Uterus (tissue), 4 donors: ENCODE measurements at places on chromosomes 11 and 22.

DNA sequence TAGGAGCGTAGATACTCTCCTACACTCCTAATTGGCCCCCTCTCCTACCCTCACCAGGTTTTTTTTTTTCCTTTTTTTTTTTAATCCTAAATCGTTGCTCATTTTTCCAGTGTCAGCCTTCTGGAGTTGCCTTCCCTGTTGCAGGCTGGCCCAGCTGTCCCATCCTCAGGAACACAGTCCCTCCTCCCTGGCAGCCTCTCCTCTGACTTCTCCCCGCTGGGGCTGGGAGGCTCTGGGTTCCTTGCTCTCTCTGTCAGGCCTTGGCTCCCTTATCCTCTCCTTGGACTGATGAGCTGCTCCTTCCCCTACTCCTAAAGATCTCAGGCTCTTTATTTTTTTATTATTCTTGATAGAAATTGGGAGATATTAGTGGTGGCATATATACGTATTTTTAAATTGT lies 62.2 kb downstream of the PKNOX2 start:
- DNase-seq: no peak

DNA sequence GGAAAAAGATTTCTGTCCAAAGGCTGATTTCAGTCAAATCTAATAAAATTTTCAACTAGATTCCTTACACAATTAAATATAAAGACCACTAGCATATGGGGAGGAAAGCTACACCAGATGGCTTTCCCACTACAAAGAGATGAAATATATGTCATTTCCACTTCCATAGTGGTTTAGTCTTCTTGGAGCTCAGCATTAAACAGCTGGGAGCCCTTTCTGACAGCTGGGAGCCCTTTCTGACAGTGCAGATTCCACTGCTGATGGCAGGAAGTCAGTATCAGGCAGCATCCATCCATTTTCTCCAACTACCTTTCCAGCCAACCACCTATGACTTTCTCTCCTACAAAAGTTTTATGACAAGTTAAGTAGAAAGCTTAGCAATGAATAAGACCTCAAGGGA lies 177.9 kb downstream of the RRAS2 start:
- DNase-seq: no peak

- no peak for DNase-seq
Measured at GRCh38 chr11:77252555-77253270, 48.8 kb downstream of the GDPD4 start.

DNA sequence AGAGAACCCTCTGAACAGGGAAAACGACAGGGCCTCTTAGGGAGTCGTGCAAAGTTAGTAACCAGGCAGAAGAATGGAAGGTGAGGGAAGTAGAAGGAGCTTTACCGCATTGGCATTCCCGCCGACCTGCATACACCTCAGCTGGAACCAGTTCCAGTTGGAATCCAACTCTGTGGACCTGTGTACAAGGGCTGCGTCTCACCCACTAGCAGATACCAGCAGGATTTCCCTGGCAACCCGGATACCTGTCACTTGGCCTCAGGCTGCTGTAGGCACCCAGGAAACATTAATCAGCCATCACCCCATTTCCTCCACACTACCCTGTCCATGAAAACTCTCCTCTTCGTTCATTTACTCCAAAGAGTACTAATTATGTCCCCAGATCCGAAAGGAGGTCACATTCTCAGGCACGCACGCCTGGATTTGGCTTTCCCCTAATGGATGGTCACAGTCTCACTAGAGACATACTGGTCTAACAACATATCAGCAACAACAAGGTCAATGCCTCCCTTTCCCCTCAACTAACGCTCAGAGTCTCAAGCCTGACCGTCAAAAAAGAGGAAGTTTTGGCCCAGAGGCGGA lies 842 bp downstream of the ARFGAP2 start:
- DNase-seq: no peak

- DNase-seq: peak; percentile 78
Measured at GRCh38 chr11:118921929-118922744, 3.6 kb downstream of the BCL9L start.

GRCh38 chr11:27694992-27695391 lies 5.3 kb downstream of the BDNF start:
- DNase-seq: no peak

- no peak for DNase-seq
Measured at GRCh38 chr11:3838504-3838903, 2.3 kb downstream of the RHOG start.

DNA sequence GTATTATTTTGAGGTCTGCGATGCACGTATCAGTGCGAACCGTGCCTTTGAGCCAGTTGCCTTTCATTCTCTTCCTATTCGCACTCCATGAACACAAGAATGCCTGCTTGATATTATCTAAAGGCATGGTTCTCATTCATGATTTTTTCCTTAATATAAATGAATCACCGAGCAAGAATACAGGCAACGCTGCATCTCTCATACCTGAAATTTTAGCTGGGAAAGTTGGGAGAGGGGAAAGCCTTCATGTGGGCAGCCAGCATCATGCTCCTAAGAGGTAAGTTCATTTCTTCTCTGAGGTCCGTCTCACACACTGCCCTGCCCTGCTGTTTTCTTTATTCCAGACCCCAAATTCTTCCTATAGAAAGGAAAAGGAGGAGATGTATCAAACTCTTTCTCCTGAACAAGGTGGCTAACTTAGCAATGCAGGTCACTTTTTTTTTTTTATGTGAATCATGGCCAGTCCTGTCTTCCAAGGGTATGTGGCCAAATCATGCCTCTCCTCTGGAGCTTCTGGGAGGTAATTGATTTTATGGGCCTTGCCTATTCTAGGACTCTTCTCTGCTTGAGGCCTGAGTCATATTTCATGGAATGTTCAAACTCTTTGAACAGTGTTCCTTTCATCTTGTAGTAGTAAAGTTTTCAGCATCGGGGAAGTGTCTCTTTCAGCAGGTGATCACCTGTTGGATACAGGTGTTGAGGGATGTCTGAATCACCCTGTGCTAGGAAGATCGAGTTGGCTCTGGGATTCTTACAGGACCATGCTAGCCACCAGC lies 3.2 kb downstream of the GLB1L2 start:
- no peak for DNase-seq

- DNase-seq: no peak
Measured at GRCh38 chr22:44719586-44720368, 17.8 kb downstream of the PRR5 start.

DNA sequence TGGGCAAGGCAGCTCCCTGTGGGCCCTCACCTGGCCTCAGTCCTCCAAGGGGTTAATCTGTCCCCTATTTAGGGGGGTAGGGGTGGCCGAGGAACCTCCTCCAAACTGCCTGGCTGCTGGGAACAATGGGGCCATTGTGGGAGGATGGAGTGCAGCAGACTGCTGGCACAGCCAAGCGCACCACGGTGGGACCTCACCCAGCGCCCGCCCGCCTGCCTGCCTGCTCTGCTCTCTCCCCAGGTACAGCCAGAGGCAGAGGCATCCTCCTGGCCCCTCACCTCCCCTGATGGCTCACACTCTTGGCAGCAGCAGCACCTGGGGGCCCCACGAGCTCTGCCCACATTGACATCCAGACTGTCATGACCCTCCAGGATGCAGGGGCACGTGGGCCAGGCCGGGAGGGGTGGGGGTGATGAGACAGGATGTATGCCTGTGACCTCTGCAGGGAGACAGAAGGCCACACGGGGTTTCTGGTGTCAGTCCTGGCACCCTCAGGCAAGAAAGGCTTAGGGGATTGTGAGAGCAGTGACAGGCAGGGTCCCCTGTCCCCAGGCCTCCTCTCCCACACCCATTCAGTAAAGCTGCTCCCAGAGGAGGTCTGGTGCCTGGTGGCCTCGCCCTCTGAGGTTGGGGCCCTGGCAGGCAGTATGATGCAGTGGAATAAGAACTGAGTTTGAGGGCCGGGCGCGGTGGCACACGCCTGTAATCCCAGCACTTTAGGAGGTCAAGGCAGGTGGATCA lies 11.4 kb downstream of the BCL9L start:
- peak; percentile 34 for DNase-seq

DNA sequence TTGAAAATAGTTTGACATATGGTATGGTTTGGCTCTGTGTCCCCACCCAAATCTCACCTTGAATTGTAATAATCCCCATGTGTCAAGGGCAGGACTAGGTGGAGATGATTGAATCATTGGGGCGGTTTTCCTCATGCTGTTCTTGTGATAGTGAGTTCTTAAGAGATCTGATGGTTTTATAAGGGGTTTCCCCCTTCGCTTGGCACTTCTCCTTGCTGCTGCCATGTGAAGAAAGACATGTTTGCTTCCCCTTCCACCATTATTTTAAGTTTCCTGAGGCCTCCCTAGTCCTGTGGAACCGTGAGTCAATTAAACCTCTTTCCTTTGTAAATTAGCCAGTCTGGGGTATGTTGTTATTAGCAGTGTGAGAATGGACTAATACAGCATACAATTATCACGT lies 7.7 kb downstream of the KCTD21 start:
- DNase-seq: no peak

DNA sequence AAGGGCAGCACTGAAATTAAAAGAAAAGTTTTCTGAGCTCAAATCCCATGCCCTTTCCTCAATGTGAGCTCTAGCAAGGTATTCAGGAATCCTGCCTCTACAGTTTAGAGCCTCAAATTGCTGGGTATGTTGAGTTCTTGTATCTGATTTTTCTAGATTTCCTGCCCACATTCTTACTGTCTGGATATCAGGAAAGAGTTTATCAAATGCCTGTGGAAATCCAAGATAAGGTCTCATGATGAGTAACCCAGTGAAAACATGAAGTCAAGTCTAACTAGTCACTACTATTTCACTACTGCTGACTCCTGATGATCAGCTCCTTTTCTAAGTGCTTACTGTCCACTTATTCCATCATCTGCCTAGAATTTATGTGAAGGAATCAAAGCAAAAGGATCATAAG lies 29.8 kb downstream of the LIMK2 start:
- no peak for DNase-seq

GRCh38 chr11:134799386-134799785 lies 387.3 kb upstream of the B3GAT1 start:
- no peak for DNase-seq

DNA sequence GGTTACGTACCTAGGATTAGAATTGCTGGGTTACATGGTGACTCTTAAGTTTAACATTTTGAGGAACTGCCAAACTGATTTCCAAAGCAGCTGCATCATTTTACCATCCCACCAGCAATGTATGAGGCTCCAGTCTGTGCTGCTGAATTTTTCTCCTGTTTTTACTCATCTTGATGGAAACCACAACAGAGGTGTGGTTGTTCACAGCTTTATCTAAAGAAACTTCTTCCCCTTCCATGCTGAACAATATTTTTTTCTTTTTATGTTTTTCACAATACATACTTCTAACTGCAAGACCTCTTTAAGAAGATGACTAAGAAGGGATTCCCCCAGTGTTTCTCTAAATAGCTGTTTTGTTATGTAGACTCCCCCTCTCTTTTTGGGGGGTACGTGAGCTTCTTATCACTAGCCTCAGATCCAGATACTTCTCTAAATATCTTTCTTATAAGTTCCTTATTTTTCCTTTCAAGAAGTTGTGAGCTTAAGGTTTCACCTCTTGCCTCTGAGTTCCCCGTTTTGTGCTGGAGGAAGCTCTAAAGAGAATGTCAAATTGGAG lies 24.0 kb downstream of the TCP11L1 start:
- no peak for DNase-seq

DNA sequence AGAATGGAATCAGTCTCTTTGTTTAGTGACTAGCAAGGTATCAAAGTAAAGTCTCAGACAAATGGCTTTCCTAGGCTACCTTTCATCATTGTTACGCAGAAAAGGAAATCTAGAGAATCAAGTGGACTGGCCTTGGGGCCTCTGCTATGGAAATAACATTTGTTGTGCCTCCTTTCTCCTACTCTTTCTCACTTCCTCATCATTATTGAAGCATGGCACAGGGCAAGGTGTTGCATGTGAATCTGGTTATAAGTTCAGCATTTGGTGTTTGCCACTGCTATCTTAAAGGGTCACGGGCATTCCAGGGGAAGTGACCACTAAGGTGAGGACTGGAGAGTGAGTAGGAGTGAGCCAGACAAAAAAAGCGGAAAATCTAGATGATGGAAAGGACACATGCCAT lies 54.9 kb downstream of the GLYATL1 start:
- DNase-seq: no peak

DNA sequence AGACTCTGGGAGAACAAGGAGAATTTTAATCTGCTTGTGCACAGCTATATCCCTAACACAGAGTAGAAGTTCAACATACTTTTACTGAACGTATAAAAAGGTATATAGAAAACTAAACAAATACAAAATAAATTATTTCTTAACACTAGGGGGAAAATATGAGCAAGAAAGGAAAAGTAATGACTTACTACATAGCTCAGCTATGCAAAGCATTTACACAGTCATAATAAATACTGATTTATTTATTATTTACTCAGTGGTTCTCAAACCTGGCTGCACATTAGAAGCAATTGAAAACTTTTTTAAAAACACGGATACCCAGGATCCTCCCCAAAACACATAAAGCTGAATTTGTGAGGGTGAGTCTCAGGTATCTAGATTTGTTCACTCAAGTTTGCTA lies 182.5 kb downstream of the TTC28 start:
- no peak for DNase-seq

- DNase-seq: no peak
Measured at GRCh38 chr11:96317985-96318384, 25.0 kb downstream of the MAML2 start.

GRCh38 chr11:77212314-77213007 lies 84.4 kb downstream of the MYO7A start:
- no peak for DNase-seq

GRCh38 chr11:119298726-119299125 lies 18.2 kb downstream of the MCAM start:
- no peak for DNase-seq

GRCh38 chr11:82682003-82682751 lies 51.5 kb downstream of the FAM181B start:
- no peak for DNase-seq

GRCh38 chr11:92246630-92247029 lies 22.0 kb downstream of the FAT3 start:
- no peak for DNase-seq

DNA sequence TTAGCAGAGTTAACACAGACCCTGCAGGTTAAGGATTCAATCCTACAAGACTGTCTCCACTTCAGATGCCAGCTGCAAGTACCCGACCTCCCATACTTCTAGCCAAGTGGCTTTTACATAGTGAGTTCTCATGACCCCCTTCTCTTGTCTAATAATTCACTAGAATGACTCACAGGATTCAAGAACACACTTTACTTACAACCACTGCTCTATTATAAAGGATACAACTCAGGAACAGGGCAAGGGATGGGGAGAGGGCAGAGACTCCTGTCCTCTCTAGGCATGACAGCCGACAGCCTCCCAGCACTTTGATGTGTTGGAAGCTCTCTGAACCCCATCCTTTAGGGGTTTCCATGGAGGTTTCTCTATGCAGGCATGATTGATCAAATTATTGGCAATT lies 60.0 kb downstream of the MYO18B start:
- DNase-seq: no peak
